ENCODE measurements at places on chromosomes 5 and 9.
A peak's percentile ranks its signal among the peaks of the same experiment; 100 is the strongest.

GRCh38 chr5:92761585-92761984 is 819.4 kb downstream of the NR2F1-AS1 start:
- no peak for DNase-seq

GRCh38 chr5:113552137-113552536 is 38.6 kb downstream of the YTHDC2 start:
- no peak for DNase-seq

- DNase-seq = no peak
These were observed 7.2 kb downstream of the PFN3 start for GRCh38 chr5:177393206-177393765.

GRCh38 chr5:1336749-1337488 is 8.0 kb downstream of the CLPTM1L start:
- no peak for DNase-seq

GRCh38 chr9:35164711-35165110 is 2.9 kb downstream of the UNC13B start:
- no peak for DNase-seq

DNA sequence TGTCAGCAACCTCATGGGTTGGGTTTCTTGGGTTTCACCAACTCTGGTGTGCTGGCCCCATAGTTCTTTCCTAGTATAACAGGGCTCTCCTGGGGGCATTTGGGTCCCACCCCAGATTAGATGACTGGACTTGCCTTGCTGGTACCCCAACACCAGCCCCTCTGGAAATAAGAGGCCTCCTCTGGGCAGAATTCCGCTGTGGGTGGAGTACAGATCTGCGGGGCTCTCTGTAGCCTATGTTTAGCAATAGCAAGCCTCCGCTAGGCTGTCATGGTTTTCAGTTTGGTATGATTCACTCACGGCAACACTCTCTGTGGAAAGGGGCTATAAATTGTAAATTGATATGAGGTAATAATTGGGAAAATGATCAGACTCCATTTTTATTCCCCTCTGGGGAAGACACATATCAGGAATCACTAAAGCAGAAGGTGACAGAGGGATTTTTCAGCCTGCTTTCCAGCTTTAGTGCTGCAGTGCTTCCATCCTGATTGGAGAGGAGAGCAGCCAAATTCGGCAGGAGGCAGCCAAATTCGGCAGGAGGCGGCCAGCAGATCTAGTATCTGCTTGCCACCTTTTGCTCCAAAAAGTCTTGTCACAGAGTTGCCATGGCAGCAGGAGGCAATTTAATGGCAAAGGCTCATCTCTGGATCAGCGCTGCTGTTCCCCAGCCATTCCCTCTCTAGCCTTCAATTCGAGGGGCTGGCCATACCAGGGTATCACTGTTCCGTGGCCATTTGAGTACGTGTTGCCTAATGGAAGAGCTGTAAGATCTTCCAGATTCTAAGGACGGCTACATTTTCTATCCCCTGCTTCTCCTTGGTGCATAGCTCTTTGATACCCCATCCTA is 84.6 kb downstream of the SLC44A1 start:
- DNase-seq = no peak

DNA sequence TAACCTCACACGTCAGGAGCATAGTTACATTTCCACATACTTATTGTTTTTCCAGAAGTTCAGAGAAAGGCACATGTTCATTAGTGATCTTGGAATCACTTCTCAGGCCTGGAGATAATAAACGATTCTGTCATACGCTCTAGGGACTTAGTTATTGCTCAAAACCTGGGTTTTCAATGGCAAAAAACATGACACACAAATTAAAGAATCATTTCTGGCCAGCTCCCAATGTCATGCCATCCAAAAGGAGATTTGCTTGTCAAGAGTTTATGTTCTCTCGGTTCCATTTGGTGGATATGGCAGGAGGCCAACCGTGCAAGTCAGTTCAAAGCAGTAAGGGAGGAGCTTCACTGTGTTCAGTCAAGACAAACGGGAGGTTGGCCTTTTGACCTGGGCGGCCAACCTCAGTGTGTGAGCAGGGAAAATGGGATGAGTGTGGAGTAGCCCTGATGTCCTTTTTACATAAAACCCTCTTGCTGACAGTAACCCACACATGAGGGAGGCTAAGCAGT is 123.4 kb downstream of the NXNL2 start:
- no peak for DNase-seq

- DNase-seq = peak; percentile 36
These were observed 252.4 kb upstream of the NFIL3 start for GRCh38 chr9:91676046-91676445.

DNA sequence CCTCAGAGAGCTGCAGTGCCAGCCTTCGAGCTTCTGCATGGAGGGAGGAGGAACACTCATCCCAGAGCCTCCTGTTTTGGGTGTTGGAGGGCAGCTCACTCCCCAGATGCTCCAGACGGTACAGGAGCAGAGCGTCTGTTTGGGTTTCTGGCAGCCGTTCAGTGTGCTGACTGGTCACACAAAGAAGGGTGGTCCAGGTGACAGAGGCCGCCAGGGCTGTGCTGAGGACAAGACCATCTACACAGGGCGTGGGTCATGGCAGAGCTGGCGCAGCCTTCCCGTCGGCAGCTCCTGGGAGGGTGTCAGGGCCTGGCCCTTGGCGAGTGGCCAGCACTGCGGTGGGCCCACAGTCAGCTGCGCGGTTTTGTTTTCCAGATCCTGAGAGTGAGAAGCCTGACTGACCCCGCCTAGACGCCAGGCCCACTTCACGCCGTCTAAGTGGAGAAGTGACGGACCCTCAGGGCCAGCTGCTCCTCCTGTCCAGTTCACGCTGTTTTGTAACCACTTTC is 131.4 kb upstream of the FAM120A start:
- no peak for DNase-seq

Measured in NCI-H526 (cell line).